ENCODE measurements at places on chromosomes 4 and X. TPM values are rescaled to one million over a fixed set of nuclear protein-coding genes. Genes with fewer than 3 reads are reported as not detected.

DSPP gene
- total RNA-seq: not detected

GUCY1B1 gene
- 0.27 TPM for total RNA-seq

ADGRL3 gene
- total RNA-seq: not detected

- H3K36me3 ChIP-seq: peaks cover 16% of the 10 kb centered on the region
- no peak overlapping the region for H3K27ac ChIP-seq
- peaks cover 19% of the 10 kb centered on the region for H3K4me1 ChIP-seq
- H3K4me3 ChIP-seq: no peak overlapping the region
- no peak for DNase-seq
These were observed 39.2 kb downstream of the TXLNG start for GRCh38 chrX:16825264-16826035.

DNA sequence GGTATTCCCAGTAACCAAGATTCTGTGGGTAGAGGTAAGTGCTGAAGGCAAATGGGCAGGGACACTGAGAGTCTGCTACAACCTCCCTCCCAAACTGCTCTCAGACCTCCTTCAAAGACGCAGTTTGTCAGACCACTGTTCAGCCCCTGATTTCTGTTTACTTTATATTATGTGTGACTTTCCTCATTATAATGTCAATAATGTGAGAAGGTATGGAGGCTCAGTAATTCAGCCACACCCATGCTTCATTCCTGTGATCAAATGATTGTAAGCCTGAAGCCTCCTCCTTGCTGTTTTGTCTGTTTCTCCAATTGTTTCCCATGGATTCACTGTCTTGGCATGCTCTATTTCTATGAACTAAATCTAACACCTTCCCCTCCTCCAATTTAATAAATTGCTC lies 75.6 kb downstream of the SYTL5 start:
- H3K4me3 ChIP-seq: no peak overlapping the region
- no peak for DNase-seq
- H3K4me1 ChIP-seq: no peaks in the 10 kb centered on the region
- no peak overlapping the region for H3K27ac ChIP-seq
- H3K36me3 ChIP-seq: no peaks in the 10 kb centered on the region
- peaks cover 2% of the 10 kb centered on the region for H3K27me3 ChIP-seq

DNA sequence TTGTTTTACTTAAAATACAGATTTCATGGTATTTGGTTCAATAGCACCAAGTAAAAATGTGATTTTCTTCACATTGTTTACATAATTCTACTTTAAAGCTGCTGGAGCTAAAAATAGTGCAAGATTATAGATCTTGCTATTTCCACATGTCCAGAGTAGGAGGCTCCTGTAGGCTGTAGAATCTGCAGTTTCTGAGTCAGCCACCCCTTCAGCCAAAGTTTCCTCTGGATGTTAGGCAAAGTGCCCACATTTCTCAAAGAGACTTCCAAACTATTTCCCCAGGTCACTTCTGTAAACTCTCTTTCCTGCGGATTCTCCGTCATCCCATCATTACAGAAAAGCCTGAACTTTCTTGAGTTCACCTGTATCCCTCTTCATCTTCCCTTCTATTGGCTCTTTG lies 342.5 kb upstream of the FSTL5 start:
- H3K4me1 ChIP-seq: no peaks in the 10 kb centered on the region
- peaks cover 1% of the 10 kb centered on the region for H3K27me3 ChIP-seq
- no peak overlapping the region for H3K4me3 ChIP-seq

GRCh38 chrX:78886550-78886949 lies 58.6 kb upstream of the P2RY10 start:
- H3K27ac ChIP-seq: no peak overlapping the region
- H3K27me3 ChIP-seq: no peaks in the 10 kb centered on the region
- no peak for DNase-seq
- no peak overlapping the region for H3K4me3 ChIP-seq
- H3K36me3 ChIP-seq: no peaks in the 10 kb centered on the region

Data from activated CD8-positive, alpha-beta T cell treated with anti-CD3 and anti-CD28 coated beads for 36 hours (primary cell).